Activated naive CD8-positive, alpha-beta T cell treated with anti-CD3 and anti-CD28 coated beads for 36 hours (primary cell): ENCODE measurements at places on chromosomes 3 and 15. TPM values are rescaled to one million over a fixed set of nuclear protein-coding genes. Genes with fewer than 3 reads are reported as not detected.

DNA sequence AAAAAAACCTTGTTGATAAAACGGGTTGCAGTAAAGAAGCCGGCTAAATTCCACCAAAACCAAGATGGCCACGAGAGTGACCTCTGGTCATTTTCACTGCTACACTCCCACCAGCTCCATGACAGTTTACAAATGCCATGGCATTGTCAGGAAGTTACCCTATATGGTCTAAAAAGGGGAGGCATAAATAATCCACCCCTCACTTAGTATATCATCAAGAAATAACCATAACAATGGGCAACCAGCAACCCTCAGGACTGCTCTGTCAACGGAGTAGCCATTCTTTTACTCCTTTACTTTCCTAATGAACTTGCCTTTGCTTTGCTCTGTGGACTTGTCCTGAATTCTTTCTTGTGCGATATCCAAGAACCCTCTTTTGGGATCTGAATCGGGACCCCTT is 14.4 kb upstream of the CDC25A start:
- no peak overlapping the region for H3K27ac ChIP-seq
- no peak for DNase-seq
- no peaks in the 10 kb centered on the region for H3K36me3 ChIP-seq
- H3K4me1 ChIP-seq = no peaks in the 10 kb centered on the region

C3orf20 gene
- not detected for total RNA-seq

DNA sequence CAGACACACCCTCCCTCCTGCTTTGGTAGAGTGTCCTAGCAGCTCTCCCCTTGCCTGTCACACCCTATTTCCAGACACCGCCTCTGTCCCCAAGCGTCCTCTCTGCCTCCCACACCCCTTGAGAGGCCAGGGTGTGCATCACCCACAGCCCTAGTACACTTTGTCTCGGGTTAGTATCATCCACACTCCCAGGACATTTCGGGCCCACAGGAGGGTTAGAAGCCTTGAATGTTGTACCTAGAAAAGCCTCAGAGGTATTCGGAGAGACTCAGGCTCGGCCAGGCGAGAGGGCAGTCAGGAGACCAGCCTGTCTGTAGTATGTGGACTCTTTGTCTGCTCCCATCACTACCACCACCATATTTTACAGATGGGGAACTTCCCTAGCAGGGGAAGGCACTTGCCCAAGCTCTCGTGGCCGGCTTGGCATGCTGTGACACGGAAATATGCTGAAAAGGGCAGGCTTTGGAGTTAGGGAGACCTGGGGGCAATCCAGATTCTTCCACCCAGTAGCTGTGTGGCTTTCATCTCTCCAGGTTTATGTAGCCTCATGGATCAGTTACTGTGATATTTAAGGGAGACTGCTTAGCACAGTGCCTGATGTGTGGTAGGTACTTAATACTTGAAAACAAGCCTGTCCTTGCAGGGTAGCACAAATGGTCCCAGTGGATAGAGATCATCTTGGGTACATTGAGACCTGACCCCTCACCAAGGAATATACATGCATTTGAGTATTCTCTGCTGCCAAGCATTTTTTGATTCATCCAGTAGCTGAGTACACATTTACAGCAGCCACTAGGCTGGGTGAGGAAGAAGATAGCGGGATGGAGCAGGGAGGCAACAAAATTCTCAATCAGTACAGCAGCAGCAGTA is 1.4 kb downstream of the TMEM43 start:
- H3K4me1 ChIP-seq = peaks cover 38% of the 10 kb centered on the region
- no peak for DNase-seq
- peak overlapping the region; percentile 97 for H3K4me3 ChIP-seq
- H3K27me3 ChIP-seq = no peaks in the 10 kb centered on the region
- H3K36me3 ChIP-seq = peaks cover 50% of the 10 kb centered on the region
- H3K27ac ChIP-seq = peak overlapping the region; percentile 91

DNA sequence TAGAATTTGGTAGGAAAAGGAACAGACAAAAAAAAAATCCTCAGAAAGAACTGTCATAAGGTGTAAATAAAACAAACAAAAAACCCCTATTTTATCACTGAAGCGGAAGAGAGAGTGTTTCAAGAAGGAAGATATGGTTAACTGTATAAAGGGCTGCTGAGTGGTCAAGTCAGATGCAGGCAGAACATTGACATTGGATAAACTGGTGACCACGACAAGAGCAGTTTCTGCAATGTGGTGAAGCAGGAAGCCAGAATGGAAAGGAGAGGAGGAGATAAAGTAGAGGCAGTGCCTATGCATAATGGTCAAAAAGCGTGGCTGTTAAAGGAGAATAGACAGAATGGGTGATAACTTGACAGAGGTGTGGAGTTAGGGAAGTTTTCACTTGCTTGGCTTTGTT is 75.3 kb downstream of the CYP19A1 start:
- no peak overlapping the region for H3K4me3 ChIP-seq
- H3K27ac ChIP-seq = no peak overlapping the region
- H3K36me3 ChIP-seq = no peaks in the 10 kb centered on the region
- H3K27me3 ChIP-seq = peaks cover 34% of the 10 kb centered on the region

- no peaks in the 10 kb centered on the region for H3K36me3 ChIP-seq
- no peak overlapping the region for H3K4me3 ChIP-seq
- no peak for DNase-seq
- H3K27ac ChIP-seq = no peak overlapping the region
- no peaks in the 10 kb centered on the region for H3K4me1 ChIP-seq
These were observed 345.2 kb upstream of the IL12A start for GRCh38 chr3:159643406-159643805.

GRCh38 chr3:122636697-122637096 is 43.9 kb upstream of the PARP14 start:
- no peaks in the 10 kb centered on the region for H3K27me3 ChIP-seq
- H3K27ac ChIP-seq = no peak overlapping the region
- H3K36me3 ChIP-seq = peaks cover 4% of the 10 kb centered on the region
- DNase-seq = no peak
- H3K4me1 ChIP-seq = peaks cover 2% of the 10 kb centered on the region

- peaks cover 47% of the 10 kb centered on the region for H3K4me1 ChIP-seq
- peaks cover 82% of the 10 kb centered on the region for H3K27me3 ChIP-seq
- H3K27ac ChIP-seq = no peak overlapping the region
- DNase-seq = no peak
- peaks cover 2% of the 10 kb centered on the region for H3K36me3 ChIP-seq
- peak overlapping the region; percentile 82 for H3K4me3 ChIP-seq
These were observed 926 bp upstream of the SKOR1 start for GRCh38 chr15:67824197-67824968.

GRCh38 chr3:123365450-123366143 is 83.3 kb downstream of the ADCY5 start:
- no peaks in the 10 kb centered on the region for H3K4me1 ChIP-seq
- no peaks in the 10 kb centered on the region for H3K36me3 ChIP-seq
- H3K4me3 ChIP-seq = no peak overlapping the region
- peaks cover 12% of the 10 kb centered on the region for H3K27me3 ChIP-seq
- no peak for DNase-seq

CELSR3 gene
- total RNA-seq = 18.6 TPM

DNA sequence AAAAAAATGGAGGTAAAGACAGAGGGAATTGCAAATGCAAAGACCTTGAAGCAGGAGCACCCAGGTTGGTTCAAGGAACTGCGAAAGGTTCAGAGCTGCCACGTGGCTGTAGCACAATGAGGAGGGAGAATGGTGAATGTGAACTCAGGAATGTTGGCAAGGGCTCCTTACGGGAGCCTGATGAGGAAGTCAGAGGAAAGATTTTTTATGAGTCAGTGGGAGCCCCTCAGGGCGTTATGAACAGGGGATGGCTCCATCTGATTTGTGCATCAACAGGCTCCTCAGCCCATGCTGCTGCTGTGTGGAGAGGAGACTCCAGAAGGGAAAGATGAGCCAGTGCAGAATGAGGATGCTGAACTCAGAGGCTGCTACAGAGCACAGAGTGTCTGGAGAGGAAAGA is 194.4 kb downstream of the ARRDC4 start:
- H3K27me3 ChIP-seq = no peaks in the 10 kb centered on the region
- no peak for DNase-seq
- peaks cover 2% of the 10 kb centered on the region for H3K4me1 ChIP-seq
- no peak overlapping the region for H3K27ac ChIP-seq
- H3K36me3 ChIP-seq = no peaks in the 10 kb centered on the region
- no peak overlapping the region for H3K4me3 ChIP-seq

DNA sequence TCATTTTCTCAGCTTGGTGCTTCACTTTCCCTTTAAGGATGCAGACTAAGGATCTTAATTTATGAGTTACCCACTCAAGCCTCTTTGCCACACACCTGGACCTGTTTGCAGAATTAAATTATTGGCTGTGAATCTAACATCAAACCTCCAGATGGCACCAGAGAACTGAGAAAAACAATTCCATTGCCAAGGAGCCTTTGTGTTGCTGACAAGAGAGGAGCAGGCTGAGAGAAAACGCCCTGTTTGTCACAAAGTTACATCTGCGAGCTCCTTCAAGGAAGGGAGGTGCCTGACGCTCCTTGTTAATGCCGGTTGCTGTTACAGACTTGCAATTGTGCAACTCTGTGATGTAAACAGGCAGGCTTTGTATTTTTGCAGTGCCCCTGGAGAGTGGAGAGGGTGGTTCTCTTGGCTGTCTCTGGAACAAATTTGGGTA is 36.3 kb upstream of the TMC3 start:
- no peak overlapping the region for H3K27ac ChIP-seq
- H3K4me1 ChIP-seq = peaks cover 10% of the 10 kb centered on the region
- H3K36me3 ChIP-seq = no peaks in the 10 kb centered on the region
- no peak overlapping the region for H3K4me3 ChIP-seq
- H3K27me3 ChIP-seq = peaks cover 9% of the 10 kb centered on the region

CAMP gene
- total RNA-seq = not detected

DNA sequence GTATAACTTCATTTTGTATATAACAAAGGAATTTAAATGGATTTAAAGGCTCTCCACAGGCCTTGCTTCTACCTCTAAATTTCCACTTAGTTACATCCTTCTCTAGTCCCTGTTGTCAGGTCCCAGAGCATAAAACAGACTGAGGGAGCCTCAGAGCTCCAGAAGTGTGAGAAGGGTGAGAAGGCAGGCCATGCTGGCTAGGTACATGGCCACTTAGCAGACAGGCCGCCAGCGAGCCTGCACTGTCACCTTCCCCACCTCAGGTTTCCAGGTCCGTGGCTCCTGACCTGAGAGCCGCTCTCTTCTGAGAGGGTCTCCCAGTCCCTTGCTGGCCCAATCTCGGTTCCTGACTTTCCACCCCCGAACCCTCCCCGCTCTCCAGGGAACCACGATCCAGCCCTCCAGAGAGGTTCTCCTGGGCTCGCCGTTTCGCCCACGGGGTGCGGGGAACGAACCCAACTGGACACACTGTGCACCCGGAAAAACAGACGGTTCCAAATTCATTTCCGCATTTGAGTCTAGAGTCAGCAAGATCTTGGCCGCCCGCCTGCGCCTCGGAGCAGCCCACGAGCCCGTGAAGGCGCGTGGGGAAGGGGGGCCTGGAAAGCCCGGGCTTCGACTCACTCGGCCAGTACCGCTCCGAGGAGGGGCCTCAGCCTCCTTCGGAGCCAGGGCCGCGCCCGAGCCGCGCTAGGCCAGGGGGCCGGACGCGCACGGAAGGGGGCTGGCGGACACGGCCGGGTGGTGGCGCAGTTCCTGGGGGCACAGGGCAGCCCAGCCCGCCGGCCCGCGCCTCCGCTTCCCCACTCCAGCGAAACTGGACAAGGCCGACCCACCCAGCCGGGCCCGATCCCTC is 16.7 kb upstream of the SOX2 start:
- peaks cover 81% of the 10 kb centered on the region for H3K27me3 ChIP-seq
- no peak overlapping the region for H3K27ac ChIP-seq
- H3K4me1 ChIP-seq = peaks cover 8% of the 10 kb centered on the region
- H3K36me3 ChIP-seq = no peaks in the 10 kb centered on the region
- no peak overlapping the region for H3K4me3 ChIP-seq
- DNase-seq = no peak

DNA sequence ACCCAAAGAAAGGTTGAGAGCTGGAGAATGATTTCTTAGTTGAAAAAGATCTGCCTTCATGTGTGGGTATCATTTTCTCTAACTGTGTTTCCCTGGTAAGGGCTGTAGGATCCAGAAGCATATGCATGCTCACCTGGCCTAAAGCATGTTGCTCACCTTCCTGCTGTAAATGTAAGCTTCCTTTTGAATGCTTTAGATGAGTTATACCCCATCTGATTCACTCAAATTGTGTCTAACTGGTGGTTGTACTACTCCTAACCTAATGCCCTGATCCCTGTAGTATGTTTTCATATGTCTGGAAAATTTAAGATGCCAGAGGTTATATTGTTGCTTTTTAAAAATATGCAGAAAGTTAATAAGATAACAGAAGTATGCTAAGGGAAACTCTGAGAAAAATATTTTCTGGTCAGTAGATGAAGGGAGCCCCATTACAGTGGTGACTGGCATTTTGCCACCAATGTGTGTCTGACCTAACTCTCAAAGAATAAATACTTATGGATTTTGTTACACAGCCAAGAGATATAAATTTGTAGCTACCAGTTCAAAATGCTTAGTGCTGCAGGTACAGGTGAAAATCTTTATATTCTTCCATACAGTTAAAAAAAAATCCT is 7.7 kb downstream of the FILIP1L start:
- peak overlapping the region; percentile 93 for H3K27ac ChIP-seq
- no peaks in the 10 kb centered on the region for H3K27me3 ChIP-seq
- DNase-seq = no peak
- no peak overlapping the region for H3K4me3 ChIP-seq

DNA sequence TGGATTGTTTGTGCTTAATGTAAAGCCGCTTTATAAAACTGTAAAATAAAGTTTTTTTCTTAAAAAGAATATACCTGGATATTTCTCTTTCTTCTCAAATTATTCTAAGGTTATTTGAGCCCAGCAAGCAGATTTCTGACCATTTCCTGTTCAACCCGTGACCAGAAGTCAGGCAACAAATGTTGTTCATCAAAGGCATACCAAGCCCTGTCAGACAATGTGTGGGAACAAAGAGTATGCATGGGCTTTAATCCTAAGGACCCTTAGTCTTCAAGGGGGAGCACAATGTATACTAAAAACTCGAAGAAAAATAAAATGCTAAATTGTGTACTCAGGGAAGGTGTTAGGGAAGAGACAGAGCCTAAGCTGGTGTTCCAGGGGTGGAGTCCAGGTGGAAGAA is 26.6 kb upstream of the PAQR5 start:
- DNase-seq = no peak
- H3K27me3 ChIP-seq = no peaks in the 10 kb centered on the region
- H3K4me1 ChIP-seq = no peaks in the 10 kb centered on the region
- H3K36me3 ChIP-seq = no peaks in the 10 kb centered on the region
- H3K4me3 ChIP-seq = no peak overlapping the region
- no peak overlapping the region for H3K27ac ChIP-seq

RHCG gene
- total RNA-seq = not detected

FGF12 gene
- not detected for total RNA-seq
